ENCODE measurements at places on chromosomes 11 and 22.

GRCh38 chr11:47329987-47330931, 22.2 kb downstream of the MYBPC3 start:
- no peak for DNase-seq

DNA sequence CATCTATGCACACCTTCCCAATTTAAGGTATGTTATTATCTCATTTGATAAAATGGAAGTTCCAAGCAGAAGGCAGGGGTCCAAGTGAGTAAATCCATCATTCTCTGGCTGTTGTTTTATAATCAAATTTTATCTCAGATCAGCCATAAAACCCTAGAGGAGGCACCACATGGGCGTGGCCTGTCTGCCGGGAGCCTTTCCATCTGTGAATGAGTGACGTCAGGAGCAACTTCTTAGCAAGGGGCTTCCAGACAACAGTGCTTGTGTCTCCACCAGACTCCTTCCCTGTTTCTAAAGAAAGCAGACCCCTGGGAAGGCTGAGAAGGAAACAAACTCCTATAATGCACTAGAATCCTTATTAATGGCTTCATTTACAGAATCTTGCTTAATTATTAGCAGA, 13.5 kb downstream of the SEZ6L start:
- no peak for DNase-seq

- no peak for DNase-seq
Measured at GRCh38 chr11:14089690-14090462, 127.4 kb downstream of the SPON1 start.

DNA sequence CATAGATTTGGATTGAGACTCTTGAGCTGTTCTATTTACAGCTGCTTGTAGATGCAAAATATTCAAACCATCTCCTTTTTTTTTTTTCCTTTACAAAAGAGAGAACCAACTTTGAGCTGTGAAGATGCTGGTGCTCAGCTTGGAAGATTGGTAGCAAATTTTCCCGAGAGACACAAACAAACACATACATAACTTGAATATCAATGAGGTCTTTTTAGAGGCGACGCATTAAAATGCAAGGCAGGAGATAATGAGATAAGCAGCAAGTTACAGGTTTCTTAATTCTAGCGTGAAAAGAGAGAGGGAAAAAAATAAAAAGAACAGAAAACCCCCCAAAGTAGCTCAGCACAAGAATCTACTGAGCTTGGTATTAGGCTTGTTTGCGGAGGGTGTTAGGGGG, 247.0 kb upstream of the SORL1-AS1 start:
- no peak for DNase-seq

GRCh38 chr22:27152033-27152432, 494.6 kb downstream of the MIAT start:
- DNase-seq = no peak

GRCh38 chr11:24567380-24567779, 70.5 kb downstream of the LUZP2 start:
- DNase-seq = no peak

- peak; percentile 59 for DNase-seq
Measured at GRCh38 chr11:121892863-121893262, 223.2 kb downstream of the BLID start.

GRCh38 chr22:37258005-37258752, 14.1 kb upstream of the RAC2 start:
- DNase-seq = no peak

DNA sequence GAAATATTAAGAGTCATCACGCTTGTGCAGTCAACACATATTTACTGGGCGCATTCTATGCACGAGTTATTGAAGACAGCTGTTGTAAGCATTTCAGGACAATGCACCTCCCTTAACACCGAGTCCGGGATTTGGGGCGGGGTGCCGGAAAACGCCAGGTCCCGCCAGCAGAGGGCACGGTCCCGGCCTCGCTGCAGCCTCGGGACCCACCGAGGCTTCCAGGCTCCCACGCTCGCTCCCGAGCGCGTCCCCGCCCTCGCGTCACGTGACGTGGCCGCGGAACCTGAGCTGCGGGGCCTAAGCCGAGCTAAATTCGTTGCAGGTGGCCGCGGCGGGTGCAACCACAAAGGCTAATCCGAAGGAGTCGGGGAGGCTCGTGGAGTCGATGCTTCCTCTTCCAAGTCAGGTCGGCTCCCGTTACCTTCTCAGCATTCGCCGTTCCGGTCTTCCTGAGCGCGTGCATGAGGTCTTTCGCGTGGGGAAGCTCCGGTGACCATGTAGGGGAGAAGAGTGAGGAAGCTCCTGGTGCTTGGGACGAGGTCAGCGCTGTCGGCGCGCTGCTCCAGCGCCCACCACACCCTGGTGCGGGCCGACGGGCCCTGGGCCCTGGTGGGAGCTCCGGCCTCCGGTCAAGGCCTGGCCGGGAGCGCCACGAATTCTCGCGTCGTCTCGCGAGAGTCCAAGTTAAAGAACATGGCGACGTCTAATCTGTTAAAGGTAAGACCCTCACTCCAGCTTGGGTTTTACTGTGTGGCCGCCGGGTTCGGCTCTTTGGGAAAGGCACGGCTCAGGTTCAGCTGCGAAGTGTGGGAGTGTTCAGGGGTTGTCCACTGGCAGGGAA, at the start of gene CUL5:
TSS of gene CUL5 (plus strand) at position 243 of the 841 bp plus-strand sequence. CDS start at position 694, 451 bp downstream.
- peak; percentile 85 for DNase-seq

DNA sequence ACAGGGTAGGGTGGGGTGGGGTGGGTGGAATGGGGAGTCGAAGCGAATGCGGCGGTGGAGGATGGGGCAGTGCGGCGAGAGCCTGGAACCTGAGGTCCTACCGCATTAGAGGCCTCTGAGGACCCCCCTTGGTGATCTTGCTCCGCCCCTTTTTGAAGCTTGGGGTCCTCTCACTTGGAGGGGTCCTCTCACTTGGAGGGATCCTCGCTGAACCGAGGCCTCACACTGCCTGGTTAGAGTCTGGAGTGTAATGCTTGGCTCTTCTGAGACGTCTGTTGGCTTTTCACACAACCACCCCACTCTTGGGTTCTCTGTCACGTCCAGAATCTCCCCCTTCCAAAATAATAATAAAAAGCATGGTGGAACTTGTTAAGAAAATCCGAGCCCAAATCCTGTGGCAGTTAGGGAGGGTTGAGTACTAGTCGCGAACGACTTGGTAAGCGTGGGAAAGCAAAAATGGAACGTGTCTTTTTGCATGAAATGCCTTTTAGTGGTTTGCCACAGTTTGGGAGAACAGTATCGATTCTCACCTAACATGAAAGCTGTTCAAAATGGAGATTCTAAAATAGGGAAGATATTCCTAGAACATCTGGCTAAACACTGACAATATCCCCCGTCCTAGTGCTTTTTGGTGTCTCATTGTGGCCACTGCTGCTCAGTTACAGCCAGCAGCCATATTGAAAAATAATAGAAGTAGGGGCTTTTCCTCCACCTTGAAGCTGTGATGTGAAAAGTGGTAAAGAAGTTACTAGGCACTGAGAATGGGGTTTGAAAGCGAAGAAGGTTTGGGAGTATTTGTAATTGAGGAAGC, 822 bp downstream of the RBX1 start:
- DNase-seq = no peak

DNA sequence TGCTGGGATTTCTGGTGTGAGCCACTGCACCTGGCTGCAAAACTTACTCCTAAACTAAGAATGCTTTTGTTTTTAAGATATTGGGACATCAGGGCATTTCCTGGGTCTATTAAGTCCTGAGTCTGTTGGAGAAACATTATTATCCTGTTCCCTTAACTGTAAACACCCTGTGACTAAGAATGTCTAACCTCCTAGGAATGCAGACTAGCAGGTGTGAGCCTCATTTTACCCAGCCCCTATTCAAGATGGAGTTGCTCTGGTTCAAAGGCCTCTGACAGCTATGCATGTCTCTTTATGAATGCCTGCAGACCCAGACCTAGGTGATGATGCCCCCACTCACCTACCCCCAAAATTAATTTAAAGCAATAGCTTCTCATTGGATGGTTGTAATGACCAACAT, 46.2 kb downstream of the DEPDC5 start:
- no peak for DNase-seq

- no peak for DNase-seq
Measured at GRCh38 chr22:17855572-17856290, 81.5 kb upstream of the BID start.

DNA sequence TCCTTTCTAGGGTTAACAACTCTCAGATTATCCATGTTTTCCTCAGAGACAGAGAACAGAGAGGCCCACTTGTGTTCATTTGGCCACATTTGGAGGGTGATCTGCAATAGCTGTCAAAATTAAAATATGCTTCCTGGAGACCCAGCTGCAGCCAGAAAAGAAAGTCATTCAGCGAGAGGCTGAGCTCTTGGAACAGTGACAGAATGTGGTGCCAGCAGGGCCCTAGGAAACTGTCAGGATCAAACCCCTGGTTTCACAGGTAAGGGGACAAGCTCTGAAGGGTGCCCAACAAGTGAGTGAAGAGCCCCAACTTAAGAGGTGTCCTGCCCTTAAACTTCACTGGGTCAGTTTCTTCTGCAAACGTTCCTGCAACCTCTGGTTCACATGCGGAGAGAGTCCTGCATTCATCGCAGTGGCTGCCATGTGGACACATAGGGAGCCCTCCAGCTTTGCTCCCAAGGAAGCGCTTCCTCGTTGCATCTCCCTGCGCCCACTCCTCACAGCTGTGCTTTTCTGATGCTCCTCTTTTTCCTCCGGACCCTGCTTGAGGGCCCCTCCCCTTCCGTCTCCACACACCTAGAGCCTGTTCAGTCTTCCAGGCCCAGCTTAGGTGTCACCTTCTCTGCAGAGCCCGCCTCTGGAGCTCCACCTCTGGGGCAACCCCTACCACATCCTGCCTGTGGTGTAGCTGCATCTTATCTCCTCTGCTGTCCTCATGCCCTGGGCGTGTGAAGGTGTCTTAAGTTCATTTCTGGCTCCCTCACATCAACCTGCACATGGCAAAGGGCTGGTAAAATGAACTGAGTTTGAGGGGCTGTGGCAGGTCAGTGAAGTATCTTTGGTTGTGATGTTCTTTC, 3.9 kb downstream of the UCP3 start:
- no peak for DNase-seq

- peak; percentile 83 for DNase-seq
Measured at GRCh38 chr11:86182976-86183584, 61.5 kb upstream of the EED start.

DNA sequence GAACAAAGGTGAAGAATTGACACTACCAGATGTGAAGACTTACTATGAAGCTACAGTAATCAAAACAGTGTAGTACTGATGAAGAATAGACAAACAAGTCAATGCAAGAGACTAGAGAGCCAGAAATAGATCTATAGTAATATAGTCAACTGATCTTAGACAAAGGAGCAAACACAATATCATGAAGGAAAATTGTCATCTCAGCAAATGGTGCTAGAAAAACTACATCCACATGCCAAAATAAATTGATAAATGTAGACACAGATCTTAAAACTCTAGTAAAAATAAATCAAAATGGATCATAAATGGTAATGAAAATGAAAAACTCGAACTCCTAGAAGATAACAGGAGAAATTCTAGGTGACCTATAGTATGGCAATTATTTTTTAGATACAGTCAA, 609.5 kb downstream of the NELL1 start:
- DNase-seq = no peak

DNA sequence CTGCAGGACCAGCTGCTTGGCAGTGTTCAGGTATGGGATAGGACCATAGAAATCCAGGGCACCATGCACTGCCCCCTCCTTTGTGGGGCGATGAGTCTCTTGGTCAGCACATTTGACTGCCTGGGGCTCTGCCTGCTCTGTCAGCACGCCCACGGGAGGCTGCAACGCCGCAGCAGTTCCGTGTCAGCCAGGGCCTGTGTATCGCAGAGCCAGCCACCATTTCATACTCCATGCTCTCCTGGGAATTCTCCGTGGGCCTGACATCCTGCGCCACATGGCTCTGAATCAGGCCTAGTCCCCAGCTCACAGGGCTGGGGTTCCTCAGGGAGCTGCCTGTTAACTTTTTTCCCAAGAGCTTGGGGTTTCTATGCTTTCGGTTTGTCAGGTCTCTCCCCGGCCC, 16.9 kb upstream of the RELT start:
- DNase-seq = no peak

DNA sequence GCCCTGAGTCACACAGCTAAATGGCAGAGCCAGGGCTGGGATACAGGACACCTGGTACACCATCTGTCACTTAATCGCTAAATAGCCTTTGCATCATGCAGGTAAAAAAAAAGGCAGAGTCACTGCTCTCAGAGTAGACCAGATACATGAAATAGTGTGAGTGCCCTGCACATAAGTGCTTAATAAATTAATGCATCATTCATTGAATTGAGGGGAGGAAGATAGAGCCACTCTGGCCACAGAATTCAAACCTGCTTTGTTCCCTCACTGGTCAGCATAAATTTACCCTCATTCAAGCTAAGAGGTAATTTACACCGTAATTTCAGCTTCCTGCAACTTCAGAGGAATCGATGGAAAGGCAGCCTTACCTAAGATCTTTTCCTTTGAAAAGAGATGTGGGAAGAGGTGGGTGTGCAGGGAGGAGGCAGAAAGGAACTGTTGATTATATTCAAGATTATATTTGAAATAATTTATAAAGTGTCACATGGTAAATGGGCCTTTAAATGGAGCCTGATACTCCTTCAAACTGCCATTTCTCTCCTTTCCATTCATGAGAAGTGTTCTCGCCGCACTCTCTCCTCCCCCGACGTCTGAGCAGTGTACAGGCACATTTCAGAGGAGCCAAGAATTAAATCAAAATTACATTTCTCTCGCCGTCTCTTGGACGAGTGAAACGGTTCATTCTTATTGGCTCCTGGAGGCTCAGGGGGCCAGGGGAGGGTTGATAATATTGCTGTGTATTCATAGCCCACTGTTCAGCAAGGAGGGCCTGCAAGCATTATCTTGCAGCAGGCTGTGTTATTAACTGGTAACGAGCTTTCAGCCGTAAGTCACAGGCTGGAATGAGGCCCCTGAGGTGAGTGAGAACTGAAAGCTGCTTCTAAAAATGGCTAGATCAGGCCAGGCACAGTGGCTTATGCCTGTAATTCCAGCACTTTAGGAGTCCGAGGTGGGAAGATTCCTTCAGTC, 52.2 kb upstream of the HMGXB4 start:
- DNase-seq = no peak

DNA sequence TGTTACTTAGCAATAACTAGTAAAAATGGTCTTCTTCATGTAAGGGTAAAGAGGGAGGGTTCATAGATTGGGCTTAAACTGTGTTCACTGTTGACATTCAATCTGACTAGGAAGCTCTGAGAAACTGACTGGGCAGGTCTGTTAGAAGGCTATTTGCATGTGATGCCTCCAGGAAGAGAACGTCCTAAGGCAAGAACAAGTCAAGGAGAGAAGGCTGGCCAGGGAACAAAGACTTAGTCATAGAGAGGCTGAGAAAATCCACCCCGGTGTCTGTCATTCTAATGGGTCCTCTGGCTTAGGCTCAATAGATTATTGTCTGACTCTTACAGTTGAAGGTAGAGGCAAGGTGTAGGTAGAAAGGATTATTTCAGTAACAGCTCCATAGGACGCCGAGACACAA, 50.3 kb upstream of the CD44 start:
- peak; percentile 56 for DNase-seq

DNA sequence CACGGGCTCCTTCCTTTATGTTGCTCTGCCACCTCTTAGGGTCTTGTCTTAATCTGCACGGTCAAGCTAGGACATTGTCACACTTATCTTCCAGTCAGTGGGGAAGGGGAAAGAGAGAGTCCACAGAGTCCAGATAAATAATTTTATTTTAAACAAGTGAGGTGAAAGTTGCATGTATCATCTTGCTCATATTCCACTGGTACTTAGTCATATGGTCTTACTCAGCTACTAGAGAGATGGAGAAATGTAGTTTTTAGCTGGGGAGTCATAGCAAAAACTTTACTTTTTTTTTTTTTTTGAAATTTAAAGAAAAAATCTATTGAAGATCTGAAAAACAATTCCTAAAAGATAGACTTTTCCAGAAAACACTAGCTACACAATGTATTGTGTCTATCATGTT, 29.0 kb downstream of the PDE3B start:
- no peak for DNase-seq

- DNase-seq = no peak
Measured at GRCh38 chr11:7512525-7513233, 1.1 kb upstream of the PPFIBP2 start.

Measured in NCI-H226 (cell line).